ENCODE measurements at places on chromosomes 16 and 17.
A peak's percentile ranks its signal among the peaks of the same experiment; 100 is the strongest.

GRCh38 chr17:20059728-20060188 is 50.6 kb downstream of the SPECC1 start:
- DNase-seq = peak; percentile 8

DNA sequence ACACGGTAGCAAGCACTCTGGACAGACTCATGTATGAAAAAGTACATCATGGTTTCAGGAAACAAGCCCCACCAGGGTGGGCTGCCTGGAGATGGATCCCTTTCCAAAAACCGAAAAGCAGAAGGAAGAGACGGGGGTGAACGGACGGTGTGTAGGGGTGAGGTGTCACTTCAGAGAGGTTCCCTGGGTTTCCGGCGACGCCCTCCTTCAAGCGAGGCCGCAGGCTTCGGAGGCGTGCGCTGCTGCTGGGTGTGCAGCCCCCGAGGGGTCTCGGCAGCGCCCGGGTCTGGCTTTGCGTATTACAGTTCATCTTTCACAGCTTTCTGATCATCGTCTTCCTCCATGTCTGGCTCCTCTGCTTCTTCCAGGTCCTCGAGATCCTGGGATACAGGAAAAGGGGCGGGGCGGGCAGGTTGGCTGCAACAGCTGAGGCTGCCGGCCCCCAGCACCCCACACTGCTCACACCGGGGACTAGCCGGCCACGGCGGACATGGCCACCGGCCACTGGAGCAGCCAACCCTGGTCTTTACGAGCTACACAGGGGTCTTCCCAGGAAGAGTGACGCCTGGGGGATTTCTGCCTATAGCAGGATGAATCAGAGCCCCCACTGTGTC is 9.0 kb upstream of the PPP1R27 start:
- no peak for DNase-seq

GRCh38 chr17:68847711-68848110 is 107.5 kb downstream of the ABCA8 start:
- no peak for DNase-seq

DNA sequence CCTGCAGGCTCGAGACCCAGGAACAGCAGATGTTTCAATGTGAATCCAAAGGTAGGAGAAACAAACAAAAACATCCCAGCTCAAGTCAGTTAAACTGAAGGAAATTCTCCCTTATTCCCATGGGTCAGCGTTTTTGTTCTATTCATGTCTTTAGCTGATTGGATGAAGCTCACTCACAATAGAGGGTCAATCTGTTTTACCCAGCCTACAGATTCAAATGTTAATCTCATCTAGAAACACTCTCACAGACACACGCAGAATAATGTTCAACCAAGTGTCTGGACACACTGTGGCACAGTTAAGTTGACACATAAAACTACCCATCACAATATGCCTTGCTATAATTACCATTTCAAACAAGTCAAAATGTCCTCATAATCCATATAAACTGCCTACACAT is 180.6 kb upstream of the CDH8 start:
- no peak for DNase-seq

DNA sequence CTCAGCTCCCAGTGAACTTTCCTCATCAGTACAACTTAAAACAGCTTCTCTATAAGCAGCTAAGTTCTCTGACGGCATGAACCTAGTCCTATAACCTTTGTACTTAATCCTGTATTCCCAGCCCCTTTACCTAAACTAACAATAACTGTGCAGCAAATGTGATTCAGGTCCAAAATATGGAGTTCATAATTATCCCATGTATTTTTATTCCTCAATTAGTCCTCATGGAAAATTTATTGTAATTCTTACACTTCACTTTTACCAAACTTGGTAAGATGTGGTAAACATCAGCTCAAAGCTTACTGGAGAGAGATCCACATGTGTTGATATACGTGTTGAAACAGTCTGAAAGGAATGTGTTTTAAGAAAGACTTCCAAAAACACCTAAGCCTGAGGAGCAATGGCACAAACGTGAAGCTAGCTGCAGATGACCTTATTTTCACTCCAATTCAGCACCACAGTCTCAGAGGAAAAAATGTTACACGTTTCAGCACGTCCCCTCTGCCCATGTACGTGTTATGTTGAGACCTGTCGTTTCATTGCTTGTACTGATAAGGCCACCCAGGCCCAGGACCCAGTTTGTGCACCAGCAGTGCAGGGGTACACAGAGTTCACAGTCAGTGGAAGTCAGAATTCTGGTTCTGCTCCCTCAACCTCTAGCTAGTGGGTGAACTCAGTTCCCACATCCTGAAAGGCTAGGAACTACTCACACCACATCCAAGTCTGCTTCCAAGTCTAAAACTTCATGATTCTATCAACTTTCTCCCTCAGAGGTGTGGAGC is 7.1 kb downstream of the USP31 start:
- no peak for DNase-seq

DNA sequence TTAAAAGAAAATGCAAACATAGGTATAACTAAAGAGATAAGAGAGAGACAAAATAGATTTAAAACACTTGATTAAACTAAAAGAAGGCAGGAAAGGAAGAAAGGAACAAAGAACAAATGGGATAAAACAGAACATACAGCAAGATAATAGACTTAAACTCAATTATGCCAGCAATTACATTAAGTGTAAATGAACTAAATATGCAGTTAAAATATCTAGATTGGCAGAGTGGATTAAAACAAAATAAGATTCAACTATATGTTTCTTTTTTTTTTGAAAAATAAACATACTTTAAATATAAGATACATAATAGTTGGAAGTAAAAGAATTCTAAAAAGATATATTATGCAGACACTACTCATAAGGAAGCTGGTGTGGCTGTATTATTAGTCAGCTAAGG is 9.7 kb upstream of the CFAP20 start:
- no peak for DNase-seq

DNA sequence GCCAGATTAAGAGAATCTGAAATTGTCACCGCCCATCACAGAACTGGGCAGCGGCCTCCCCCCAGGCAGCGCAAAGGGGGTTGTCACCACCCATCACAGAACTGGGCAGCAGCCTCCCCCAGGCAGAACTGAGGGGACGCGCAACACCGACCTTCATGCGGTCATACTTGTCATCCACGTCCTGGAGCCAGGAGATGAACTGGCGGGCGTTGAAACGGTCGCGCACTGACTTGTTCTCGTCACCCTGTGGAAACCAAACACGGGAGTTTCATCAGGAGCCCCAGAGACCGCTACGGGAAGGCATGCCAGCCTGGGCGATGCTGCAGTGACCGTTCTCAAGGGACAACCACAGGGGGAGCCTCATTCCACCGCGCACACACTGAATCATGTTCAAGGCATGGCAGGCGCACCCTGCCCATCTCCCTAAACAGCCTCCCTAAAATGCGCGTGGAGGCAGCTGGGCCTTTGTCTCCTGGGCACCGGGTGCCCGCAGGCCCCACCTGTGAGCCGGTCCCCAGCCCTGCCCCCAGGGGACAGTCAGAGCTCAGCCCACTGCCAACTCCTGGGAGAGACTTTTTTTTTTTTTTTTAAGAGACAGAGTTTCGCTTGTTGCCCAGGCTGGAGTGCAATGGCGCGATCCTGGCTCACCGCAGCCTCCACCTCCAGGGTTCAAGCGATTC is 53.3 kb downstream of the ZNF778 start:
- DNase-seq = no peak

DNA sequence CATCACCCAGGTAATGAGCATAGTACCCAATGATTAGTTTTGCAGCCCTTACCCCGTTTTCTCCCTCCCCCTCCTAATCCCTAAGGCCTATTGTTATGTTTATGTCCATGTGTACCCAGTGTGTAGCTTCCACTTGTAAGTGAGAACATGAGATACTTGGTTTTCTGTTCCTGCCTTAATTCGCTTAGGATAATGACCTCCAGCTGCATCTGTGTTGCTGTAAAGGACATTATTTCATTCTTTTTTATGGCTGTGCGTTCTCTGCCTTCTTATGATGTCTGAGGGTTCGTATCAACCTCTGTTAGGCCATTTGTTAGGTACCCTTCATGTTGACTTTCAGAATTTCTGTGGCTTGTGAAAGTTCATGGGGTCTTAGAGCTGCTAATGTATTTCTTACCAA is 31.0 kb downstream of the CTCF start:
- no peak for DNase-seq

- no peak for DNase-seq
These were observed 8.5 kb downstream of the SLC38A10 start for GRCh38 chr17:81286491-81287145.

GRCh38 chr16:53530046-53530445 is 27.0 kb upstream of the AKTIP start:
- no peak for DNase-seq

DNA sequence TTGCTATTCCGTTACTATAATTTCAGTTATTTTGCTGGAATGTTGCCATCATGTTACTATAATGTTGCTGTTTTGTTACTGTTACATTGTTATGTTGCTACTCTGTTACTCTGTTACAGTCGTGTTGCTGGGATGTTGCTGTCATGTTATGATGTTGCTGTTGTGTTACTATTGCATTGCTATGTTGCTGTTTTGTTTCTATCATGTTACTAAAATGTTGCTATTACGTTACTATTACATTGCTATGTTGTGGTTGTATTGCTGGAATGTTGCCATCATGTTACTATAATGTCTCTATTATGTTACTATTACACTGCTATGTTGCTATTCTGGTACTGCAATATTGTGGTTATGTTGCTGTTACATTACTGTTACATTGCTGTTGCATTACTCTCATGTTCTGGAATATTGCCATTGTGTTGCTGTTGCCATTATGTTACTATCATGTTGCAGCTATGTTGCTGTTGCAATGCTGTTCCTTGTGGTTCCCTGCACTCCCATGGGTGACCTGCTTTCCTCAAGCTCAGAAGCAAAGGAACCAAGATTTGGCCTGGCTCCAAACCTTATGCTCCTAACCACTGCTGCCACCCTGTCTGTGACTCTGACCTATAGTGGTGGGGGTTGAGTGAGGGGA is 64.4 kb downstream of the ABCC6 start:
- peak; percentile 14 for DNase-seq

- DNase-seq = peak; percentile 60
These were observed 9.3 kb downstream of the ZNF263 start for GRCh38 chr16:3292604-3293003.

DNA sequence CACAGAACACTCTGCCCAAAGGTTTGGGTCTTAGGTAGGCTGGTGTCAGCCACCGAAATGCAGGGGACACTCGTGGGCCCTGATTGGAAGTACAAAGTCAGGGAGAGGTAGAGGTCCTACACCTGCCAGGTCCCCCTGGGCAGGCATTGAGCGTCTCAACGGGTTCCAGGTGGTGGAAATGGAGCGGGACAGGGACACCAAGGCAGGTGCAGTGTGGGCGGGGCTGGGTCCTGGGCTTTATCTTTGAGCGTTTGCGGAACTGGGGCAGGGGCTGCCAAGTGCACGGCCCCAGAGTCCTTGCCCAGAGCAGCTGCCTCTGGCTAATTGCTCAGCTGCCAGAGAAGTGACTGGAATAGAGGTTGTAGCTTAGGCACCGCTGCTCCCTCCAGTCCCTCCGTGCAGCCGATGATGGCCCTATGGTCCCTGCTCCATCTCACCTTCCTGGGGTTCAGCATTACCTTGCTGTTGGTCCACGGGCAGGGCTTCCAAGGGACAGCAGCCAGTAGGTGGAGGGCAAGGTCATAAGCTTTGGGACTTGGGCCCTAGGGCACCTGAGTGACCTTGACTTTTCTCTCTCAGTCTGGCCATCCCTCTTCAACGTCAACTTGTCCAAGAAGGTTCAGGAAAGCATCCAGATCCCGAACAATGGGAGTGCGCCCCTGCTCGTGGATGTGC is at the start of gene ZACN:
ZACN (plus strand) TSS at position 323 of the 675 bp plus-strand sequence; CDS start at position 406, 83 bp downstream.
- no peak for DNase-seq

DNA sequence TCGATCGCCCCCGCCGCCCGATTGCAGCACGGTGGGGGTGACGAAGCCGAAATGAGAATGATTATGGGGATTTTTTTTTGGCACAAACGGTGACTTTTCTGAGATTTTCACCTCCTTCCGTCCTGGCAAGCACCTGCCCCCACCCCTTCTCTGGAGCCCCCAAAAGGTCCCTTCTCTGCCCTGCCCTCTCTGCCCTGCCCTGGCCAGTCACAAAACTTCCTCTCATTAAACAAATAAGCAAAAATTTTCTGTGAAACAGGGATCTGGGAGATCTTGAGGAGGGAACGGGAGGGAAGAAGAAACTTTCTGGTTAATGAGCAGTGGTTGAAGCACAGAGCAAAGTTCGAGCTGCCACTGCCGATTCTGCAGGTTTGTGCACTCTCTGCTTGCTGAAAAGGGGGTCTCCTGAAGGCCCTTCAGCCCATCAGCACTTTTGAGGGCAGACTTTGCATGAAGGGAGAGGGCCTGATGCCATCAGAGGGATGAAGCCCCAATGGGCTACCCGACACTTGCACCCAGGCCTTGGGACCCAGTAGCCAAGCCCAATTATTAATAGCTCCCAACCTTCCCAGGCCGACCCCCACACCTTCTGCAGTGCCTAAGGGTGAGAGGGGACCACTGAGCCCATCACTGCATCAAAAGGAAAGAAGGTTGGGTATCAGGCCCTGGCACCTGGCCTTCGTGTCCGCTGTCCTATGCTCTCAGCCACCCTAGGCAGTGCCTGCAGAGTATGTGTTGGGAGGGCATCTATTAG is 1.0 kb upstream of the HOXB8 start:
- no peak for DNase-seq

GRCh38 chr16:84390131-84390785 is 21.9 kb downstream of the ATP2C2 start:
- peak; percentile 8 for DNase-seq

GRCh38 chr16:74090871-74091270 is 205.7 kb upstream of the PSMD7 start:
- no peak for DNase-seq

DNA sequence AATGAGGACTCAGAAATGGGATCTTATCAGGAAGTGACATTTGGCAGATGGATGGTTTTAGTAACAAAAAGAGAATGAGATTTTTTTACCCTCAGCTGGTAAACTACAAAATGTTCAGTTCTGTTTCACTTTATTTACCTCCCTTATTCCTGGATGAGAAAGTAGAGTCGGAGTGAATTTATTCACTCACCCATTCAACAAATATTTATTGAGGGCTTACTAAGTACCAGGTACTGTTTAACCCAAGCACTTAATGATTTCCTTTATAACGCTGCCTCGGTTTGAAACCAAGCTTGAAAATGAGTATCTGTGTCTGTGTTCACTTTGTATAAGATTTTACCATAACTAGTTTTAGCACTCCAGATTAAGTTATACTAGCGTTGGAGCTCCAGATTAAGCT is 38.1 kb downstream of the CDRT15 start:
- no peak for DNase-seq

DNA sequence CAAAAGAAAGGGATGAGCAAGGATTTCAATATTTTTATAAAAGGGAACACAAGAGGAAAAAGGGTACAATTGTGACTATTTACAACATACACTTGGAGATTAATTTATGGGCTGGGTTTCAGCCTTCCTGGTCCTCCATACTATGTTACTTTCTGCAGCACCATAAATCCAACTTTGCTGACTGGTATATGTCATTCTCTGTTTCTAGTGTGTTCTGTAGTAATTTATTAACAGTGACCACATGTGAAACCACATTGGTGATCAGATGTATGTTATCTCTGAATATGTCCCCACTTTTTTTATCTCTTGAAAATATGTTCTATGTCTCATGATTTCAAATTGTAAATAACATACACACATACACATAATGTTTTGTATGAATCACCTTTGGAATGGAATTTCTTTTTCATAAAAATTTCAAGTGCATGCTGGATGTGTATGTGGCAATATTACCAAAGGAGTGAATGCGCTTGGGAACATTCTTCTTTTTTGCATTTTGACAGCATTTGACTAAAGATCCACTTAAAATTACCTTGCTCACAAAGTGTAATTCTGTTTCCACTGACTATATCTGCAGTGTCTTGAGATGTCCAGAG is 2.9 kb upstream of the LYRM9 start:
- DNase-seq = no peak

- no peak for DNase-seq
These were observed 21.9 kb upstream of the NKD1 start for GRCh38 chr16:50526249-50526648.
